ENCODE measurements at places on chromosomes 1 and 21.

DNA sequence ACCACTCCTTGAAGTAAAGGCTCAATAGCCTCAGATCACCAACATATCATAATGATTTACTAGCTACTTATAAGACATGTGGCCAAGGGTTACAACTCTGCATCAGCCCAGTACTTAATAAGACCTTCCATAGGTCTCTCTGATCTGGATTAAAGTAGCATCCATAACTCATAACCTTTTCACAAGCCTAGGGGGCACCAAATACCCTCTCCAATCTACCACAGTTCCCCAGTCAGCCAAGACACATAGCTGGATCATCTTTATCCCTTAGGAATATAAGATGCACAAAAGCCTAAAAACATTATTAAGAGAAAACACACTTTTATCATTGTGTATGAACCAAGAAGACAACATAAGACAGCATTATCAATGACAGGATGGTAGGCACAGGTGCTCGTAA lies 22.1 kb downstream of the SSX2IP start:
- DNase-seq = no peak

GRCh38 chr1:116104667-116105066 lies 6.5 kb upstream of the MAB21L3 start:
- DNase-seq = no peak

DNA sequence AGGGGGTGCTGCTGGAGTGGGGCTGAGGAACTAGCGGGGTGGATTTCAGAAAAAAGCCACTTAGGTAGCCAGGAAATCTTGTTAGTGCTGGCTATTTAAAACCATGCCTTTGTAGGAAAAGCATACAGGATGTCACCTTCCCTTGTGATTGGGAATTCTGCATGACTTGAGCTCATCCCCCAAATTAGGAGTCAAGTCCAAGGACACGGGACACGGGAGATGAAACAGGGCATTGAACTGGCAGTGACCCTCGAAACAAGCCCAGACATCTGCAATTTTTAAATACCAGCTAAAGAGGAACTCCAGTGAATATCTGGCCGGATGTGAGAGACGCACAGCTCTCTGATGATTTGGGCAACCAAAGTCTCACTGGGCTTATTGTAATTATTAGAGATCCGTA lies 32.8 kb downstream of the C2CD2 start:
- no peak for DNase-seq

- no peak for DNase-seq
Measured at GRCh38 chr1:177360791-177361190, 190.0 kb downstream of the BRINP2 start.

DNA sequence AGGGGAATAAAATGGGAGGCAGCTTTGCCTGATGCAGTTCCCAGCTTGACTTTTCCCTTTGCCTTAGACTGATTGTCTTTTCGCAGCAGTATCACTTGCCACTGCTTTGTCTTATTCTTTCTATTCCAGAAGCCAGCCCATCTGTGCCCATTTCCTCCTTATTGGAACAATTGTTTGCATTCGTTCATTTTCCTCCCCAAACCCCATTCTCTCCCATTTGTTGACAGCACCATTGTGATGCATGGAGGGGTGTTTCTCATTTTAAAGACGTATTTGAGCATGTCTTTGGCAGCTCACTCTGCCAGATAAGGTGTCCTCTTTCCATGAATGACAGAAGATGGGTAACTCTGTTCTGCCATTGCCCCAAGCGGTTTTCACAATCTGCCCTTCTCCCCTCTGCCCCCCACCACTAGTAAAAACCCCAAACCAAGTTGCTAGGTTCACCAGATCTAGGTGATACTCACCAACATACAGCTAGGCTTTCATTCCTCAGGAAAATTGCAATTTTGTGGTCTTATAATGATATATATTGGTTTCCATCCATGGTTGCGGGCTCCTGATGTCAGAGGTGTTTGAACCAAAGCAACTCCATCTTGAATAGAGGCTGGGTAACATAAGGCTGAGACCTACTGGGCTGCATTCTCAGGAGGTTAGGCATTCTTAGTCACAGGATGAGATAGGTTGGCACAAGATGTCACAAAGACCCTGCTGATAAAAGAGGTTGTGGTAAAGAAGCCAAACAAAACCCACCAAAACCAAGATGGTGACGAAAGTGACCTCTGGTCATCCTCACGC lies 30.8 kb downstream of the SERBP1 start:
- no peak for DNase-seq

DNA sequence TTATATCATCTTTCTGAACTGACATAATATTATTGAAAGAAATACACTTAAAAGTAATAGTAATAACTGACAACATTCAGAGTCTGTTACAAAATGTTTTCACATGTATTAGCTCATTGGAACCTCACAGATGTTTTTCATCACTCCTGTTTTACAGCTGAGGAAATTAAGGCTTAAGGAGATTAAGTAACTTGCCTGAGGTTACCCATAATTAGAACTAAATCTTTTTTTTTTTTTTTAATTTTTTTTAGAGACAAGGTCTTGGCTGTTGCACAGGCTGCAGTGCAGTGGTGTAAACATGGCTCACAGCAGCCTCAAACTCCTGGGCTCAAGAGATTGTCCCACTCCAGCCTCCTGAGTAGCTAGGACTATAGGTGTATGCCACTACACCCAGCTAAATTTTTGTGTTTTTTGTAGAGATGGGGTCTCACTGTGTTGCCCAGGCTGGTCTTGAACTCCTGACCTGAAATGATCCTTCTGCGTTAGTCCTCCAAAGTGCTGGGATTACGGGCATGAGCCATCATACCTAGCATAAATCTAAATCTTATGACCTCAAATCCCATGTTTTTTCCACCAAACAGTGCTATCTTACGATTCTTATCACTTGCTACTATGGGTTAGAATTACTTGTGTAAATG lies 64.7 kb upstream of the MACF1 start:
- no peak for DNase-seq

GRCh38 chr1:4425892-4426291 lies 228.5 kb upstream of the AJAP1 start:
- DNase-seq = no peak

DNA sequence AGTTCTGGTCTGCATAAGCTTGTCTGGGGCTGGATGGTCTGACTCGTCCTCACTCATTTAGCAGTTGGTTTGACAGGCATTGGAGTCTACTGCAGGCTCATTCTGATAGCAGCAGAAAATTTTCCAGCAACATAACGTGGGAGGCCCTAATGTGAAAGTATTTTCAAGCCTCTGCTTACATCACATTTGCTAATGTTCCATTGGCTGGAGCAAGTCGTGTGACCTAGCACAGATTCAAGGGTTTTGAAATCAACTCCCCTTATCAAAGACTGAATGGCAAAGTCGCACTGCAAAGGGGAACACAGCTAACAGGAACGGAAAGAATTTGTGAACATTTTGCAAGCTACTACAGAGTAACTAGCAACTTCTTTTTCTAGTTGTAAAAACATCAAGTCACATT lies 2.3 kb upstream of the USH2A start:
- no peak for DNase-seq

- no peak for DNase-seq
Measured at GRCh38 chr1:6347641-6348487, 45.7 kb downstream of the ACOT7 start.

DNA sequence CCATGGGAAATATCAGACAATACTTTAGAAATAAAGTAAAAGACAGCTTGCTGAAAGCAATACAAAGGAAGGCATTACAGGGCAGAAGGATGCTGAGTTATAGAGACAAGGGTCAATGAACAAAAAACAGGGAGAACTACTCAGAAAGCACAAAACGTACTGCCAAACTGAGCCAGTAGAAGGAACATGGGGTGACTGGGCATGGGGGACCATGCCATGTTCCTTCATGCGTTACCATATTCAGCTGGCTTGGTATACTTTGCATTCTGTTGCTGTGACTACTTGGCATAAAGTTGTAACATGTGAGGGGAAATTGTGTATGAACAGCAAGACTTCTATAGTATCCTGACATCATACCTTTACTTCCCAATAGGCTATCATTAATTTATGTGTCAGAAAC lies 358.6 kb upstream of the LYPLAL1 start:
- DNase-seq = no peak

- DNase-seq = no peak
Measured at GRCh38 chr1:231216498-231216897, 24.5 kb upstream of the GNPAT start.

- DNase-seq = no peak
Measured at GRCh38 chr1:55937840-55938375, 641.5 kb downstream of the PLPP3 start.

- peak; percentile 76 for DNase-seq
Measured at GRCh38 chr1:89608984-89609725, 23.8 kb upstream of the LRRC8C start.

GRCh38 chr1:63662841-63663240 lies 69.6 kb downstream of the PGM1 start:
- DNase-seq = no peak

GRCh38 chr1:79441238-79441637 lies 434.7 kb upstream of the ADGRL4 start:
- DNase-seq = no peak

- no peak for DNase-seq
Measured at GRCh38 chr1:40153073-40153770, 8.0 kb upstream of the RLF start.

DNA sequence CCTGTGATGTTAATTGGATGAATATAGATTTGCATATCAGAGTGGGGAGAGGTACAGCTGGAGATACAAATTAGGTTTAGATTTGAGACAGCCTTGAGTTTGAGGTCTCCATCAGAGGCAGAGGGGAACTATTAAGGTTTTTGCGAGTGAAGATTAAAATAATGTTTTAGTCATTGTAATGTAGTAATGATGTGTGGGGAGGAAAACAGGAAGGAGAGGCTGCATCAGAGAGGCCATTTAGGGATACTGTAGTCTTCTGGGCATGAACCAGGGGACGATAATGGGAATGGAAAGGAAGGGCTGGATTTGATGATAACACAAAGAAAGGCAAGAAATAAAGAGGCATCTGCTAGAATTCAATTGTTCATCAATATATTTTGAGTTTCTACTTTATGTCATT lies 9.5 kb downstream of the CD84 start:
- DNase-seq = no peak

GRCh38 chr1:161013131-161013487 lies 7.8 kb downstream of the F11R start:
- no peak for DNase-seq

DNA sequence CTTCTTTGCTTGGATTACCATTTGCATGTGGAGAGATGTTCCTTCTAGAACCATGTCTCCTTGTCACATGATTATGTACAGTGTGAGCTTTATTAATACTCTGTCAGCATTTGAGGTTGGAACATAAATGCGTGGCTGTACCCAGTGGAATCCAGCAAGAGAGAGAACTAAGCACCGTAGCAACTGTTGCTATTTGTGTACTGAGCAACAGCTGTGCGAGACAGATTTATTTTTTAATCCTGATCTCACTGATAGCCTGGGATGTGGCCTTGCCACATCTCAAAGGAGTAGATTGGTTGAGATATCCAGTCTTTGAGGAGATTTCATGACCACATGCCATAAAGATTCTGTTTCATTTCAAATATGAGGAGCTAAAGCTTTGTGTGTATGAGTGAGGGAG lies 43.4 kb downstream of the KIF1B start:
- DNase-seq = no peak

DNA sequence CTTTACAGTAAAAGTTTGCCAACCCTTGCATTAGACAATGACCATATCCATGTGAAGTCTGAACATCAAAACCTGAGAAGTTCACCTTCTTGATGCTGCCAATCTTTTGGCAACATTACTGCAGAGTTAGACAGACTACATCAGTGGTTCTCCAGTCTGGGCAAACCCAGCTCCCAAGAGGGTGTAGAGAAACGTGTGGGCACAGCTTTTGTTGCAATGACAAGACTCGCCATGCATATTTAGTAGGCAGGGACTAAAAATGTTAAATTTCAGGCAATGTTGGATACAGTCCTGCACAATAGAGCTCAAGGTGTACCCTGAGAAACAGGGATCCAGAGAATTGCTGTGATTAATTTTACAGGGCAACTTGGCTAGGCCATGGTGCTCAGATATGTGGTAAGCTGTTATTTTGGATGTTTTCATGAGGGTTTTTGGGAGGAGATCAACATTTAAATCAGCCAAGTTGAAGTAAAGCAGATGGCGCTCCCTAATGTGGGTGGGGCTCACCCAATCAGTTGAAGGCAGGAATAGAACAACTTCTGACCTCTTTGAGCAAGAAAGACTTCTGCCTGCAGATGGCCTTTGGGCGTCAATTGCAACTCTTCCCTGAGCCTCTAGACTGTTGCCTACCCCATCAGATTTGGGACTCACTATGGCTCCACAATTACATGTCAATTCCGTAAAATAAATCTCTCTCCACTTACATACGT lies 37.6 kb upstream of the CLDN14 start:
- DNase-seq = no peak

DNA sequence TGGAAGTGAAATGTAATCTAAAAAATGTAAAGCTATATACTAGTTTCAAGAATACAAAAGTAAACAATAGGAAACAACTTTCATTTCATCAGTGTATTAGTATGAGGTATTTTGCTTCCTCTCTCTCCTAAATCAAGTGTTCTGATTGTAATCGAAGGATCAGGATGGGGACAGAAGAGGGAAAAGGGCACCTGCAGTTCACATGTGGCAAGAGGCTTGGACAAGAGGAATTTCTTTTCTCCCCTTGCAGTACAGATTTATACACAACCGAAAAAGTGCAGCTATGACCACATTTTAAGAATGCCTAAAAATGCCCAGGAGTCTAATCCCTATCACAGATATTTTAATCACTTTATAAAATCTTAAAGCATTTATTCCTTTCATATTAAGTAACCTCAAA lies 63.7 kb downstream of the NRIP1 start:
- no peak for DNase-seq

GRCh38 chr1:57724535-57724934 lies 300.7 kb upstream of the DAB1 start:
- DNase-seq = no peak

DNA sequence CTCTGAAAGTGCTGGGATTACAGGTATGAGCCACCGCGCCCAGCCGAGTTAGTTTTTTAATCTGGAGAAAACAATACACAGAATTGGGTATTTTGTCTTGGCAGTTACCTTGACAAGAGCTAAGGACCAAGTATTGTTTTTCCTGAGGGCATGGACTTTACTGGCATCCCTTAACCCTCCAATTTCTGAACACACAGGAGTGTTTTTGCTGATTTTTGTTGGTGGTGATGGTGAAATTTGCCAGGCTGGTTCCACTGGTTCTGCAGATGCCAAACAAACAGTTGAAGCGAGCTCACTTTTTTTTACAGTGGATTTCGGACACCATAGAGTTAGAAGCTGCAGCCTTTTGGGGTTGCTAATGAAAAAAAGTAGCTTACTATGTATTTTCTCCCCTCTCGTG lies 37.2 kb upstream of the SH3D21 start:
- DNase-seq = no peak

GRCh38 chr1:28173980-28174297 lies 2.6 kb downstream of the PTAFR start:
- DNase-seq = no peak

- no peak for DNase-seq
Measured at GRCh38 chr21:26679284-26679683, 106.2 kb upstream of the CYYR1 start.

DNA sequence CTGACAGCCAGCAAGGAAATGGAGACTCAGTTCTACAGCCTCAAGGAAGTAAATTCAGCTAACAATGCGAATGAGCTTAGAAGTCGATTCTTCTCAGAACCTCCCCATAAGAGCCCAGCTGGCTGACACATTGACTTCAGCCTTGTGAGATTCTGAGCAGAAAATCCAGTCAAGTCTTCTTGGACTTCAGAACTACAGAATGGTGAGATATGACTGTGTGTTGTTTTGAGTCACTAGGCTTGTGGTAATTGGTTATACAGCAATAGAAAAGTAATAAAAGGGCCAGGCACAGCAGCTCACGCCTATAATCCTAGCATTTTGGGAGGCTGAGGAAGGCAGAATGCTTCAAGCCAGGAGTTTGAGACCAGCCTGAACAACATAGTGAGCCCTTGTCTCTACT lies 161.8 kb upstream of the IVNS1ABP start:
- no peak for DNase-seq

- DNase-seq = no peak
Measured at GRCh38 chr21:21003701-21004100, 5.5 kb downstream of the NCAM2 start.

All from posterior cingulate gyrus (tissue), 11 donors.